ENCODE measurements at places on chromosomes 12 and 14.

DNA sequence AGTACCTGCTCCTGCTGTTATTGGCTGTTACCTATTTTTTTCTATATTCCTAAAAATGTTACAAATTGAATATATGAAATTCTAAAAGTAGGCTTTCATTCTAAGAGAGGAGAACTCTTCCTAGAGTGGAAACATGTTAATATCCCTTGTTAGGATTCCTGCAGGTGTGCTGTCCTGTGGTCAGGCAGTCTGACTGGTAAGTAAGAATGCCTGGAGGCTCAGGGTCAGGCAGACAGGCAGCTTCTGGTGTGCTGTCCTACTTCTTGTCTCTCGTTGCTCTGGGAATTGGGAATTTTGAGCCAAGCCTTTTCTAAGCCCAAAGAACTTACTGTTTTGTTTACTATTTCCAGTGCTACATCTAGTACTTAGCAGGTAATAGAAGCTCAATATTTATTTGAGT, 10.3 kb downstream of the PPHLN1 start:
- DNase-seq = no peak

DNA sequence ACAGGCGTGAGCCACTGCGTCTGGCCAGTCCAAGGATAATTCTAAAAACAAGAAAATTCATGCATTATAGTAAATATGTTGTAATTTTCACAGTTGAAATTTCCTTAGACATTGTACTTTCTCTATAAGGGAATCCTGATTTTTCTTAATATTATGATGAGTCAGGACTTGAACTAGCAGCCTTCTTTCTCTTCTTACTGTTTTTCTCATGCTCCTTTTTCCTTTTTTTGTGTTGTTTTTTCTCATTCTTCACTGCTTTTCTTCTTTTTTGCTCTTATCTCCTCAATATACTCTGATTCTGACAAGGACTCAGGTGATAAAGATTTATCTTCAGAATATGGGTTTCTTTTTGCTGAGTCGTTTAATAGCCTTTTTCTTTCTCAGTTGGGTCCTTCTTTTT, 117.7 kb downstream of the LMNTD1 start:
- no peak for DNase-seq

GRCh38 chr14:95515080-95515489, 1.4 kb downstream of the SYNE3 start:
- no peak for DNase-seq

DNA sequence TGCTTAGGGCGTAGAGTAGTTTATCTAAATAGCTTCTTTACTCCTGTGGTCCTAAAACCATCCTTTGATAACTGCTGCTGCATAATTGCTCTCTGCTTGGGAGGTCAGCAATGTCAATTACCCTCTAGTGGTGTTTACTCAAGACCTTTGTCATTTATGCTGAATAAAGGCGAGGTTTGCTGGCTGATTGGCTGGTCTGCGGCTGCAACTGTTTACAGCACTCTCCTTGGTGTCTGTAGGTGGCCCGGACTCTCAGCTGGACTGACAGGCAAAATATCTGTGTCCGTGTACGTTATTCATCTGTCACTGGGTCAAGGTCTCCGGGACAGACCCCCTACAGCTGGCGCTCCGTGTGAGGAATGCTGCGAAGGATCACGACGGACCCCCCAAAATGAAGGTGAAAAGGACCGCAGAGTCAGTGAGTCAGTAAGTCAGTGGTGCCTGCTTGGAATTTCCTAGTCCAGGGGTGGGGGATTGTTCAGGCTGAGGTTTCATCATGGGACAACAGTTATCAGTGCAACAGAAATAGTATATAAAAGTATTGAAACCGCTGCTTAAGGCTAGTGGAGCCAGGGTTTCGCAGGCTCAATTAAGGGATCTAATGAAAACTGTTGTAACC, 253.3 kb upstream of the DIO2 start:
- DNase-seq = no peak

DNA sequence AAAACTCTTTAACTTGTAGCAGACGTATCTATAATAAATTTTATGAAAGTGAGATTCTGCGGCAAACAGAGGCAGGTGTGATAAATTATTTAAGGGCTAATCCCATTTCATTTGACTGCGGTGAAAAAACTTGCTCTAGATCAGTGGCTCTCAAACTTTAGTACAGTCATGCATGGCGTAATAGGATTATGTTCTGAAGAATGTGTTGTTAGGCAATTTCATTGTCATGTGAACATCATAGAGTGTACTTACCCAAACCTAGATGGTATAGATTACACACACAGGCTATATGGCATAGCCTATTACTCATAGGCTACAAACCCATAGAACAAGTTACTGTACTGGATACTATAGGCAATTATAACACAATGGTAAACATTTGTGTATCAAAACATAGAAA, 83.7 kb downstream of the HEATR5A start:
- DNase-seq = no peak

GRCh38 chr14:55891692-55892091, 226.5 kb upstream of the PELI2 start:
- DNase-seq = no peak

DNA sequence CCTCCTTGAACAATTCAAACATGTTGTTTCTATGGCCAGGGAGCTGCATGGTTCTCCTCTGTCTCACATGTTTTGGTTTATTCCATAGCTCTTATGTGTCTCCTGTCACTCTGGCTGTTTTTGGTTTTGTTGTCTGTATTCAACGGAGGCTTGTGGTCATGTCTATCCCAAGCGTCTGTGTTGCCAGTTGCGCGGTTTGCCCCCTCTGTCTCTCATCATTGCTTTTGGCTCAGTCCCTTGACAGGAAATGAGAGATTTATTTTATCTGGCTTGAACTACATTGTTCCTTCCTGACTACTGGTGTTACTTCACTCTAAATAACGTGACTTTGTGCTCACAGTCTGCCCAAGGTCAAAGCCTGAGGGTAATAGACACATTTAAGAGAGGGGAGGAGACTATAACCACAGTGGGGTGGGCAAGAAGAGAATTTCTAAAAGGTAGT, 96.4 kb upstream of the SOX5 start:
- DNase-seq = no peak

- DNase-seq = no peak
Measured at GRCh38 chr12:55717011-55718007, 1.5 kb downstream of the BLOC1S1 start.

GRCh38 chr12:113065126-113066007, 8.8 kb downstream of the DTX1 start:
- DNase-seq = no peak

- no peak for DNase-seq
Measured at GRCh38 chr14:68444449-68445168, 348.3 kb downstream of the ZFP36L1 start.

DNA sequence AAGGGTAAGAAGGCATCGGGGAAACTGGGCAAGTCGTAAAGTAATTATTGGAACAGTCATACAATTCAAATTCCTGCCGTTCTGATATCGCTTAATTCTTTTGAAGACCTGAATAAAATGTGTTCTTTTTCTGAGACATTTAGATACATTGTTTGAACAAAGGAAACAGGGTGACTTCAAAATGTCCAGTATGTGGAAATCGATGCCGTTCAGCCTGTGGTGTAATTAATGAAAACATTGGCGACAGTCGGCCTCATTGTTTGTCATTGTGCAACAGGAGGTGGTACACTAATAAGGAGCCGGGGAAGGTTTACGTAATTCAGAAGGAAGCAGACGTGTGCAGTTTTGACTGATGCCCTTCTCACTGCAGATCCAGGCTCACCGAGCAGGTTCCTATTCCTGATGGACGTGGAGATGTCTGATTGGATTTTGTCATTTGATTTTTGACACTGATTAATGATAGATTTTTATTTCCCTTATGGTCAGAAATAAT, 92.7 kb downstream of the BORCS5 start:
- DNase-seq = no peak

GRCh38 chr12:116856729-116857128, 24.5 kb downstream of the HRK start:
- DNase-seq = no peak

GRCh38 chr14:101185073-101185835, 281.7 kb upstream of the RTL1 start:
- DNase-seq = no peak

DNA sequence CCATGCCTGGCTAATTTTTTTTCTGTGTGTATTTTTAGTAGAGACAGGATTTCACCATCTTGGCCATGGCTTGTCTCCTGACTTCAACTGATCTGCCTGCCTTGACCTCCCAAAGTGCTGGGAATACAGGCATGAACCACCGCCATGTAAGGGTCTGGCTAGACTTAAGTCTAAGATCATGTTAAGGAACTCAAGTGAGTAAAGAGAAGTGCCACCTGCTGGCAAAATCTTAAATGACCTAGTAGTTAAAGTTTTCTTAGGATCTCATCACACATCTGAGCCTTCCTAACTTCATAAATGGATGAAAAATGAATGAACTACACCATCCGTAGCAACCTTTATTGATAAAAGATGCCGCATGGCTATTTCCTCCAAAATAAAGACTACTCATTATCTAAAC, 1.7 kb upstream of the C12orf56 start:
- DNase-seq = no peak

DNA sequence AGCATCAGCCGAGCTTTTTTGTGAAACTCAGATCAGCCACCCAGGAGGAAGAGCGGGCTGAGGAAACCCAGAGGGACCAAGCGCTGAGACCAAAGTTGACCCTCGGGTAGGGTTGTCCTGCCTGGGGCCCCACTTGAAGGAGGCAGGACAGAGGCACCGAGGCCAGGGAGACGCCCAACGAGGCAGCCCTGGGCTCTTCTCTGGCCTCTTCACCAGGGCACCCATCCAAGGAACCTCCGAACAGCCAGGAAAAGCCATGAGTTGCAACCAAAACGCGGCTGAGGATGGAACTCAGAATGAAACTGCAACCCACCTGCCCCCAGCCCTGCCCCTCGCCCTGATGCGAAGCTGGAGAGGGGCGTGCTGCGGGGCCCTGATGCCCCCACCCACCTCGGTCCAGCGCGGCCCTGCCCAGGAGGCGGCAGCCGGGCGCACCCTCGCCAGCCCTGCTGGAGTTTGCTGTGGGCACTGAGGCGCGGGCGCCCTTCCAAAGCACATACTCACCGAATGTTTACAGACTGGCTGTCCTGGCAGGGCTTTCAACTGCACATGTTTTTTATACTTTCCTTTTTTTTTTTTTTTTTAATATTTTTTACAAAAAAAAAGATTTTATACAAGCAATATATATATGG, 41.9 kb downstream of the JDP2 start:
- no peak for DNase-seq

GRCh38 chr14:61472801-61473376, 151.5 kb downstream of the PRKCH start:
- no peak for DNase-seq

- DNase-seq = no peak
Measured at GRCh38 chr14:34113005-34113511, 162.2 kb upstream of the EGLN3 start.

DNA sequence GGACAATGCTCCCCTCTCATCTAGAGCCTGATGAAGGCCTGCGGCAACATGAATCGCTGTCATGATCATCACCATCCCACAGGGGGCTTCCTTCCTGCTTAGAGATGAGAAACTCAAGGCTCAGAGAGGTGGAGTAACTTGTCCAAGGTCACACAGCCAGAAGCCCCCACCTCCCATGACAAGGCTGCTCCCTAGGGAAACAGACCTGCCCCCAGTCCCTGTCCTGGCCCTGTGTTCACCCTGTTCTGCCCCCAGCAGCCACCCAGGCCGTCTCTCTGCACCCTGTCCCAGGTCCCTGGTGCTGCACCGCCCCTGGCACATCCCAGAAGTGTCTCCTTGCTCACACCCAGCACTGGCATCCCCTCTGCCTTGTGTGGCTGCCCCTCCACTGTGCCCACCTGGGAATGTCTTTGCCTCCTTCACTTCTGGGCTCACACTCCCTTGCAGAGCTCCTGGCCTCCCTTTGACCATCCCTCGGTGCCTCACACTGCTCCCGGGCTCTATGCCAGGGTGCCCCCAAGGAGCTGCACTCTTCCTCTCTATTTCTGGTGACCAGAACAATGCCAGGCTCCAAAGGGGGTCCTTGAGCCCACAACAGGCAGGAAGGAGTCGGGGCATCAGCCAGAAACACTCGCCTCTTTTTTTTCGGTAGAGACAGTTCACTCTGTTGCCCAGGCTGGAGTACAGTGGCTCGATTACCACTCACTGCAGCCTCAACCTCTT, 70.5 kb downstream of the BCL11B start:
- no peak for DNase-seq

DNA sequence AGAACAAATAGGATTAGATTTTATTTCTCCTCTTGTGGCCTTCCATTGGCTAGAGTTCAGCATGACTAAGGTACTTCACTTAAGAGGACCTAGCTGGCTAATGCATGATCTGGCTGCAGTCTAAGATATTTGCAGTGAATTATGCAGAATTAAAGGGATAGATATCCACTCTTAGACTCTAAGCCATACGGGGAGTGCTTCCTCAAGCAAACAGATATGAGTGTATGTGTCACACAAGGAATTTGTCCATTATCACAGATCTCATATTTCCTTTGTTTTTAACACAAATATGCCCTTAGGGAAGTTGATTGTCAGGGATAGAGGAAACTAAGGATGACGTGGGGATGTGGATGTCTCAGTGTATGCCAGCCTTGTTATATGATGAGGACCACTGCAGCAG, 88.1 kb upstream of the DHRS4 start:
- no peak for DNase-seq

- no peak for DNase-seq
Measured at GRCh38 chr14:20583908-20584307, 3.9 kb downstream of the RNASE11 start.

- no peak for DNase-seq
Measured at GRCh38 chr14:36617824-36618223, 35.4 kb upstream of the NKX2-8 start.

GRCh38 chr12:130247634-130248237, 85.5 kb downstream of the FZD10 start:
- DNase-seq = no peak

DNA sequence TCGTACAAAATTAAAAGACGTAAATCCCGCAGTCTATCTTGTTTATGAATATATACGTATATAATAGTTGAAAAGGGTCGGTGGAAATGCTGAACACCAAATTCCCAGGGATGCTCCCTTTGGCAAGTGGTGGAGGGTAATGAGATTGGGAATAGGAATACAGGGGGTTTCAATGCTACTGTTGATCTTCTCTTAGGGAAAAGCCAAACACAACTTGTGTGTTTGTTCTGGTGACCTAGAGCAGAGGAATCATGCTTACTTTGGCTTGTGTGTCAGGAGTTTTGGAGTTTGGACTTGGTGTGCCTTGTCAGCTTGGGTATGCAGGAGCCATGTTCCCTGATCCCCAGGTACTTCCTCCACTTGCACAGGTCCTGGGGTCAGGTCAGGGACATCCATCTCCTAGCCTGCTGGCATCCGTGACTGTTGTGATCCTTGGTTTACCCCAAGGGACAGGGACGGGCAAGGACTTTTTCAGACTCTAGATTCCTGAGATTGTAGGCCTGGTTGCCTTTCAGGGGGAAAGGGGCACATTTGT, 4.1 kb downstream of the SLC10A1 start:
- no peak for DNase-seq

DNA sequence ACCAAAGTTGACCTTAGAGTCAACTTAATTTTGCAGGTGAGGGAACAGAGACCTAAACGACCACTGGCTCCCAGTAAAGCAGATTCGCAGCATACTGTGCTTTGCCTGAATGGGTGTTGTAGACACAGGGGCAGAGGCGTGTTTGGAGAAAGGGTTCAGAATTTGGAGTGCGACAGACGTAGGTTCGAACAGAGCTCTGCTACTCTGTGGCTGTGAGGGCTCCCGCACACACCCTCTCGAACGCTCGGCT, 243 bp upstream of the TOMM20L start:
- DNase-seq = no peak

- DNase-seq = no peak
Measured at GRCh38 chr12:1922985-1923384, 4.5 kb upstream of the CACNA2D4 start.

Measured in cortex of kidney (tissue), 1 donor.